ENCODE measurements at places on chromosomes 2 and 18.

DNA sequence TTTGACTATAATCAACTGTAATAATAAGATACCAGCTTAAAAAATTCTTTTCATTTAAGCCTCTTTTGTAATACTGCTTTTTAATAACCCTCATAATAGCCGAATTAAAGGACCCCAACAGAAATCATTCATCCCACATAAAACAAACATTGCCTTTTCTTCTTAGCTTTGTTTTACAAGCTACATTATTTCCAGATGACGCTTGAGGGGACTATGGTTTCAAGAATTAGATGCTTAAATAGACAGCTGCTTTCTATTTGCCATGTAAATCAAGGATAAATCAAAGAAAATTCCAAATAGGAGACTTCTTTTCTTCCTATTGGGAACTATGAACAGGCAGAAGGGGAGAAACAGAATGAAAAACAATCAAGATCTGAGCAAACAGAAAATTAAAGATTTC lies 200.7 kb upstream of the SMAD7 start:
- DNase-seq: no peak

DNA sequence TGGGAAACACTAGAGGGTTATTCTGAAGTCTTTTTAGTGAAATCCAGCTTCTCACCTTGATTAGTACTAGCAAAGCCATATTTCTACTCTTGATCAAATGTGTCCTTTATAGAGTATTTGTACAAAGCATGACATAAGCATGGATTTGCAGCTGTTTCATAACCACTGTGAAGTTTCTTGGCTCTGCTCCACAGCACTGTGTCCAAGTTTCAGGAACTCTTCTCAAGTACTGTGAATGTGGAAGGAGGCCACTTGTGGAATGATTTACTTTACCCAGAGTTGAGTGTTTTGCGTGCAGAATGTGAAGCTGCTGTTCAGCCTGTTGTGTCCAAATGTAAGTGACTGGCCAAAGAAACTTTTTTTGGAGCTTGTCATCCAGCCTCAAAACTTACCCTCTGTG lies 16.2 kb upstream of the MAPRE2 start:
- no peak for DNase-seq

DNA sequence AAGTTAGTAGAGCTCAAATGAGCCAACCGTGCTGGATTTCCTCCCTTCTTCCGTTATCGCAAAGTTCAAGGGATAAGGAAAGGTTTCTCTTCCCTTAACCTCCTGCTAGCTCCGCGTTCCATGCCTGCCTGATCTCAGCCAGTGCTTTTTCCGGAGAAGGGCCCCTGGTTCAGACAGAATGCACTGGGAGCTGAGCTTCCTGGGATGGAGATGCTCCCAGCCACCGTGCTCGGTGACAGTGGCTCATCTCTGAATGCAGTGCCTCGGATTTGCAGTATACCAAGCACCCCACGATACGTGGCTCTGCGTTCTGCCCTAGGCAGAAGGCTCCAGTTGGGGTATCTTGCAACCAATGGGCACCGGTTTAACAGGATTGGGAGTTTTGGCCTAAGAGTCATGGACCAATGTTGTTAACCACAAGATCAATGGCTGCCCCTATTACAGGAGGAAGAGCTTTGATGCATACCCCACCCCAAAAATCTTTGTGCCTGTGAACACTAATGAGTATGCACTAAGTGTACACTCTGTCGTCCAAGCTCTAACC lies 876 bp downstream of the CNTNAP5 start:
- no peak for DNase-seq

DNA sequence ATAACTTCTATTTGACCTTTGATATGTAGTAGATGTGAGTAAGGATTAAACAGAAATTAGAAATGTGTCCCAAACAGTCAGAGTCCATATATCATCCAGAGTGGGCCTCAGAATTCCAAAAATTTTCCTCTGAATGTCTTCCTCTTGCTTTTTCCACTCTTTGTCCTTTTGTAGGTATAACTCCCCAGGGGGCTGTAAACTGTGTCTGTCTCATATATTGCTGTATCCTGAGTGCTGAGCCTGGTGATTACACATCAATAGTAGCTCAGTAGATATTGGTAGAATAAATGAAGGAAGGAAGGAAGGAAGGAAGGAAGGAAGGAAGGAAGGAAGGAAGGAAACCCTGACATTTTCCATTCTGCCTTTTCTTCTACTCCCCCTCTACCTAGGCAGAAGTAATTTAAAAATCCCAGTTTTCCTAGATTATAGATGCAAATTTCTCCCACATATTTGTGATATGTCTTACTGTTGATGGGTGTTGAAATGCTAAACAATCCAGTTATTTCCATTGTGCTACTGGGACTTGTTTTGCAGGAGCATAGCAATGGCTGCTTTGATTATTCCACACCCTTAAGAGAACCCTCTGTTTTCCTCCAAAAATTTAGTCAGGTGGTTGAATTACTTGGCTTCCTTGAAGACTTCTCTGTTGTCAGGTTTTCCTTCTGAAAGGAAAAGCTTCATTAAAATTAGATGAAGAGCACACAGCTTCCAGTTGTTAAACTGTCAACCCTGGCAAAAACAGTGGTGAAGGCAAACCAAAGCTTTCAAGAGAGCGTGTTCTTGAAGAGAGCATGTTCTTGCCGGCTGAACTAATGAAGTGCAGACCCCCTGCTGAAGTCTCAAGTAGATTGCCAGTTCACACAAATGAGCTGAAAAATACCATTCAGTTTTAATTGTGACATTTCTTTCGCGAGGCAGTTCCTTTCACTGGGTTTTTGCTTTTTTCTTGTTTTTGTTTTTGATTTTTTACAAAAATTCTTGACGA lies 147.8 kb downstream of the KCNE4 start:
- no peak for DNase-seq

DNA sequence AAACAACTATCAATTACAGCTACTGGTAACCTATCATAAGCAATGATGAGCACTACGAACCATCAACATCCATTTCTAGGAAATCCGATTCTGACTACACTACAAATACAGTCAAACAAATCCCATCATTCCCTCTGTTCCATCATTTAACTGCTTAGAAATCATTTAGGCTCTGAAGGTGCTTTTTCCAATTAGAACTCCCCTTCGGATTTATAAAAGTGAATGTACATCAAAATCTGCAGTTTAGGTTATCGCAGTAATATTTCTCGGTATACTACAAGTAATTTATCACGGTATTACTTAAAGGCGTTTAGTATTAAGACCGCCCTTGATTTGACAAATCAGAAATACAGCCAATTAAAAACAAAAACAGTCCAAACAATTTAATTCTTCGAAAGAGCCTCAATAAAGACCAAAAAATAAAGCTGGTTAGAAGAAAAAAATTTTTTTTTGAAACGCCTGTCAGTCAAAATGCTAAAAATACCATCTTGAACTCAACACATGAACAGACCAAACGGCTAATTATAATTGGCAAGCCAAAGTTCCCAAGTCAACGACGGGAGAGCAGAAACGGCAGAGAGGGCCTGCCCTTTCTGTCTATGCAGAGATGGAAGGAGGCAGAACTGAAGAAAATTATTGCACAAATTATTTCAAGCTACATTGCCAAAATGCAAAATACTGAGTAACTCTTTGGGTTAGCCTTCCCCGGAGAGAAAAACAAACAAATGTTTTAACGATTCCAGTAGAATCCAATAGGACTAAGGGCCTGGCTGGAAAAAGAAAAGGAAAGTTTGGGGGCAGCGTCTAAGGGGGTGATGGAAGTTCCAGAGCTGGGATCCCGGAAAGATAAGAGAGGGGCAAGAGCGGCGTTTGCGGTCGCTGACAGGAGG lies 1.2 kb downstream of the VPS54 start:
- peak; percentile 42 for DNase-seq

DNA sequence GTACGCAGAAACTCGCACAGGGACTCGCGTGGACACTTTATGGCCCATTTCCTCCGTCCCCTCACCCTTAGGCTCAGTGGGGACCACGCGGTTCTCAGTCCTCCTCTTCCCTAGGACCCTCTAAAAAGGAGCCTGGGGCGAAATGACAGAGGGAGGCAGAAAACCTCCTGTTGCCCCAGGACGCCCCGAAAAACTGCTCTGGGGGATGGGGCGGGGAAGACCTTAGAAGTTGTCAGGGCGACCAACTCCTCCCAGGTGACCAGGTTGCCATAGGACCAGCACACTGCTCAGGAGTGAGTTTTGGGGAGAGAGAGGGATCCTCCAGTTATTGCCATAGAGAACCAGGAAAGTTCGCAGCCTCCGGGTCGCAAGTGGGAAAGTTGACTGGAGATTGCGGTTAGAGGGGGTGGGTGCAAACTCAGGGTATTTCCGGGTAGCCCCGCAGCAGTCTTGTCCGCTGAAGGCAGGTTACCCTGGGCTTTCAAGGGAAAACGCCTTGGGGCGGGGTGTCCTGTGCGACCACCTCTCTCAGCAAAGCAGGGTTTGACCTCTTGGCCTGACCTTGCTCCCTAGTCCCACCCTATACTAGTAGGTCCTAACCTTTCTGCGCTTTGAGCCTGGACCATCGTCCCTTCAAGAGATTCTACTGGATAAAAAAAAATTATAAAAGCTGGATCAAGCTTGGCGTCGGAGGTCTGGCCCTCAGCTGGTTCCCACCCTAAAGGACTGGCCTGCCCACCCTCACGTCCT lies 7.8 kb upstream of the PAX3 start:
- DNase-seq: no peak

- no peak for DNase-seq
Observed at GRCh38 chr2:118851650-118852049, 4.2 kb upstream of the EN1 start.

- DNase-seq: no peak
Observed at GRCh38 chr2:127455566-127456493, 37.6 kb downstream of the PROC start.

DNA sequence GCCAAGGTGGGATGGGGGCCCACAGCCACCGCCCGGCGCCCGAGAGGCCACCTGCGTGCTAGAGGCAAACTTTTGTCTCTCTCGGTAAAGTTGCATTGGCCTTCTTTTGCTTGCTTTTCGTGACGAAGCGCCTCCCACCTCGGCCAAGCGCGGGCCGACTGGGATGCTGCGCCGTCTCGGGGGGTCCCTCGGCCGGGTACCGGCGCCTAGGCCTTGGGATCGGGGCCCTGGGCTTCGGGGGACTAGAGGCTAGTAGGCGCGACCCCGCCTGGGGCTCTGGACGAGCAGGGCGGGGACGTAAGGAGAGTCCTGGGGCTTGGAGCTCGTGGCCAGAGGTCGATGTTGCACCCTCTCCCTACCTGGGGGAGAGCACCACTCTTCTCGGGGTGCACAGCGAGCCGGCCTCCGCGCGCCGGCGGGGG lies 545 bp downstream of the GLI2 start:
- no peak for DNase-seq

GRCh38 chr2:235594041-235594440 lies 100.2 kb downstream of the AGAP1 start:
- peak; percentile 68 for DNase-seq

GRCh38 chr2:209473930-209474419 lies 50.1 kb downstream of the MAP2 start:
- no peak for DNase-seq

- DNase-seq: peak; percentile 44
Observed at GRCh38 chr2:218465987-218466633, 47.2 kb downstream of the VIL1 start.

- no peak for DNase-seq
Observed at GRCh38 chr2:237546040-237546875, 20.1 kb upstream of the PRLH start.

- no peak for DNase-seq
Observed at GRCh38 chr2:128626760-128627511, 308.3 kb upstream of the HS6ST1 start.

DNA sequence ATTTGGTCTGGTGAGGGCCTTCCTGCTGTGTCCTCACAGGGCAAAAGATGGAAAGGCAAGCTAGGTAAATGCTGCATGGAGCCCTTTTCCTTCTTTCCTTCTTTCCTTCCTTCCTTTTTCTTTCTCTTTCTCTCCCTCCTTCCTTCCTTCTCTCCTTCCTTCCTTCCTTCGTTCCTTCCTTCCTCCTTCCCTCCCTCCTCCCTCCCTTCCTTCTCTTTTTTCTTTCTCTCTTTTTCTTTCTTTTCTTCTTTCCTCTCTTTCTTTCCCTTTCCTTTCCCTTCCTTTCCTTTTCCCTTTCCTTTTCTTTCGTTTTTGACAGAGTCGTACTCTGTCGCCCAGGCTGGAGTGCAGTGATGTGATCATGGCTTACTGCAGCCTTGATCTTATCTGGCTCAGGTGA lies 23.1 kb upstream of the C2orf74 start:
- DNase-seq: no peak

- no peak for DNase-seq
Observed at GRCh38 chr18:22398464-22398863, 19.3 kb downstream of the CTAGE1 start.

DNA sequence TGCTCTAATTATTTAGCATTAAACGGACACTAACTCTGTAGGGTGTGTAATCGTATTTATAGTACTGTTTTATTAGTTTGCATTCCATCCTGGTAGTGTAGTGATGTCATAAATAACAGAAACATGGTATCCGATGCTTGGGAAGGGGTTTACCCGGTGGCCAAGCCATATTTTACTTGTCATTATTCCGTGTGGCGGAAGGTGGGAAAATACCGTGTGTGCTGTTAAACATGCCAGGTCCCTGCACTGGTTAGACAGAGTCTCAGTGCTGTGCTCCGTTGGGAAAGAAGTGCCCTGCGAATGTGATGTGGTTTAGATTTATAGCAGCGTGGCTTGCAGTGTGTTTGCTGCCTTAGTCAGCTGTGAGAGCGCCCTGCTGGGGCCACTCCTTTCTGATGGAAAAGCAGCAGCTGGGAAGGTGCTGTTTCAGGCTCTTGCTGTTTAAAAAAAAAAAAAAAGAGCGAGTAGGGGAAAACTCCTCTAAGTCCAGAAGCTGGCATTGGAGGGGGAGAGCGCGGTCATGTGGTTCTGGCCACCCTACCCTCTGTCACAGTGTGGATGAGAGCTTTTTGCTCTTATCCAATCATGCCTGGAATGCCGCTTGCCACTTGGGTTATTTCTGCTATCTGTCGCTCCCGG lies 211.0 kb downstream of the NEDD4L start:
- no peak for DNase-seq

DNA sequence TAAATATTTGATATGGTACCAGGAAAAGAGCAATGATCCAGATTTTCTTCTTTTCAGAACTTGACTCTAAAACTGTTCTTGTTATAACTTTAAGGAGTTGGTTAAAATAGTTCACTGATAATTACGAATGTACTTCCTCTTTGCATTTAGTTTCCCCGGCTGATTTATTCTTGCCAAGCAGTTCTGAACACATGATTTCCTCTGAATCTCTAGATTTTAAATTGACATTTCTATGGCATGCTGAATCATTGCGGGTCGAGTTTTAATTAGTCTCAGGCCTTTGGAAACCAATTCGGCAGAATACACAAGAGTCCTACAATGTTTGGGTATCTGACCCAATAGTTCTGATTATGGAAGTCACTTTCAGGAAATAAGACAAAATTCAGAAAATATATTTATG lies 37.3 kb upstream of the DNAH7 start:
- peak; percentile 68 for DNase-seq

- DNase-seq: no peak
Observed at GRCh38 chr2:236823041-236823629, 253.5 kb downstream of the ACKR3 start.

GRCh38 chr2:101762451-101763171 lies 65.1 kb downstream of the MAP4K4 start:
- no peak for DNase-seq

GRCh38 chr2:150485114-150485870 lies 2.2 kb downstream of the RND3 start:
- peak; percentile 40 for DNase-seq

- peak; percentile 53 for DNase-seq
Observed at GRCh38 chr2:27959496-27959895, 69.0 kb downstream of the BABAM2 start.
